ENCODE measurements at places on chromosomes 12 and 14.

- no peak for DNase-seq
These were observed 102.0 kb downstream of the PEBP1 start for GRCh38 chr12:118237908-118238307.

DNA sequence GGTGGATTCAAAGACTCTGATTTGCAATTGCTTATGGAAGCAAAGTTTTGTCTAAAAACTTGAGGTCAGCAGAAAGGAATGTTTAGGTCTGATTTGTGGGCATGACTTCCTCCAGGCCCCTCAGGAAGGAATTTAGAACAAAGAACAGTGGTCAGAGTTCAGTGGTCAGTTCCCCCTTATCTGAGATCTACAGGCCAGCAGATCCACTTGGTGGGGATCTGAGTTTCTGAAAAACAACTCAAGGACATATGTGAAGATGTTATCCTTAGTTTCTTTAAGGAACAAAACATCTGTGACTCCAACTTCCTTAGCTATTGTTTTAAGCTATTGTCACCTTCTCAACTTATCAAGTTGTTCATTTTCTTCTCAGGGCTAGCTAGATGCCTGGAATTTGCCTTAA lies 28.0 kb upstream of the NAA30 start:
- no peak for DNase-seq

DNA sequence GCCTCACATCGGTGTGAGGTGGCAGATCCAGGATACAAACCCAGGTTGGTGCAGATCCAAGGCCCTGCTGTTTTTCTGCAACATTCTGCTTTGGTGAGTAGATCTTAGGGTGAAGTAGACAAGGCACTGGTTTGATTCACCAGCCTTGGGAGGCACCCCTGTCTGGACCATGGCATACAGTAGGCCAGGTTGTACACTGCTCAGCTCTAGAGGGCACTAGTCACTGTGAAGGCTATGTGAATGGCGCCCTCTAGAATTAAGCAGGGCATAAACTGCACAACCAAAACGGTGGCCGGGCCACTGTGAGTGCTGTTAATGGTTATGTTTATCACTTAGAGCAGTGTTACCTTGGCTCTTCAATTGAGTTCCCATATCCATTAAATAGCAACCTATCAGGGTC lies 280.6 kb upstream of the PWP1 start:
- DNase-seq: peak; percentile 22

GRCh38 chr12:95774311-95775045 lies 16.1 kb downstream of the NTN4 start:
- DNase-seq: no peak

DNA sequence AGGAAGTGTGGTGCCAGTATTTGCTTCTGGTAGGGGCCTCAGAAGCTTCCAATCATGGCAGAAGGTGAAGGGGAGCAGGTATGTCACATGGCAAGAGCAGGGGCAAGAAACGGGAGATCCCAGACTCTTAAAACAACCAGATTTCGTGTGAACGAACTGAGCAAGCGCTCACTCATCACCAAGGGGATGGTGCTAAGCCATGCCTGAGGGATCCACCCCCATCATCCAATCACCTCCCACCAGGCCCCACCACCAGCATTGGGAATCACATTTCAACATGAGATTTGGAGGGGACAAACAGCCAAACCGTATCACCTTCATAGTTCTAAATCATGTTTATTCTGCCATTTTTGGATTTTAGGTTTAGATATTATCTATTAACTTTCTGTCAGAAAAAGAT lies 140.9 kb downstream of the TGFB3 start:
- DNase-seq: no peak

DNA sequence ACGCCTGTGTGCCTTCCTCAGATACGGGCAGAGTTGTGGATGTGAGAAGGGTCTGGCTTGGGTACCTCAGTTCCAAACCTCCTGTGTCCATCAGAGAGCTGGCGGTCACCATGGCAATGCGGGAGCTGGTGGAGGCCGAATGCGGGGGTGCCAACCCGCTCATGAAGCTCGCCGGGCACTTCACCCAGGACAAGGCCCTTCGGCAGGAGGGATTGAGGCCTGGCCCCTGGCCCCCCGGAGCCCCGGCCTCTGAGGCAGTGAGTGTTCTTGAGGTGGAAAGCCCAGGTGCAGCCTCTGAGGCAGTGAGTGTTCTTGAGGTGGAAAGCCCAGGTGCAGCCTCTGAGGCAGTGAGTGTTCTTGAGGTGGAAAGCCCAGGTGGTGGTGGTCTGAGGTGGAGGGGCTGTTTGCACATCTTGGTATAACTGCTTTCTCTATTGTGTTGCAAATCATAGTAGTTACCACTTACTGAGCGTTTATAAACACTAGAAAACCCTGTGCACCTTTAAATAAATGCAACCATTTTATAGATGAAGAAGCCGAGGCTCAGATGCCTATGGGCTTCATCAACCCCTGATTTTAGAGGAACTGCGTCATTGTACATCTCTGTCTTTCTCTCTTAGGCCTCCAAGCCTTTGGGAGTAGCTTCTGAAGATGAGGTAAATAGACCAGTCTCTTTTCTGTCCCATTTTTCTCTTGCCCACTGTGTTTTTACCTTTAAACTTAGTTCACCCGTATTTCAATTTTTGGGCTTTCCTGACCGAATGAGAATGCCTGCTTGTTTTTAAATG lies 976 bp downstream of the PEX5 start:
- DNase-seq: no peak

DNA sequence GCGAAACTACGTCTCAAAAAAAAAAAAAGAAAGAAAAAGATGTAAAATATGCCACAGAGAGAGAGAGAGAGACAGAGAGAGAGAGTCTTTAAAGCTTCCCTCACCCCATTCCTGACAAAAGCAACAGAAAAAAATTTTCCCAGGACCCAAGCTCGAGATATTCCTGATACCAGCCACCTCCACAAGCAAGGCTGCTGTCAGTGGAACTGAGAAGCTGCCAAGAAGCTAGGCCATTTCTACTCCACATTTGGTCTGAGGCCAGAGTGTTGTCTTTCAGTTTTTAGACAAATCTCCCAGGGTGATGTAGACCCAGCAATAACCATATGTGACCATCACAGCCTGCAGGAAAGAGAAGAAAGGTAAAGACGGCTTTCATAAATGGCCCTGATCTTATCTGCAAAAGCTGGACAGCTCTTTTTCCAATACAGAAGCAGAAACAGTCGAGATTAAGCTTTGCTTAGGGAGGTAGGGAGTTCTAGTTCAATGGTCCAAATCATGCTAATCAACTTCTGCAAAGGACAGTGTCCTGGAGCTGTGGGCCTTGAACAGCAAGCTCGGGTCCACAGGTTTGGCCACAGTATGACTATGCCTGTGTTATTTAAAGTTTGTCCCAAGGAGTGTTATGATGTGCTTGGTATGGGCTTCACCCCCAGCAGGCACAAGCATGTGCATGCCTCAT lies 130.3 kb upstream of the NUDT4 start:
- DNase-seq: no peak

DNA sequence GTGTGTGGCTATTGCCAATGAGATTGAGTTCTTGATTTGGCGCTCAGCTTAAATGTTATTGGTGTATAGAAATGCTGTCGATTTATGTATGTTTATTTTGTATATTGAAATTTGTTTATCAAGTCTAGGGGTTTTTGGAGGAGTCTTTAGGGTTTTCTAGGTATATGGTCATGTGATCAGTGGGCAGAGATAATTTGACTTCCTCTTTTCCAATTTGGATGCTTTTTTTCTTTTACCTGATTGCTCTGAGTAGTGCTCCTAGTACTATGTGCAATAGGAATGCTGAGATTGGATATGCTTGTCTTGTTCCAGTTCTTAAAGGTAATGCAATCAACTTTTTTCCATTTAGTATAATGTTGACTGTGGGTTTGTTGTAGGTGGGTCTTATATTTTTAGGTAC lies 99.8 kb upstream of the PMCH start:
- DNase-seq: no peak

- no peak for DNase-seq
These were observed 425.6 kb downstream of the NRXN3 start for GRCh38 chr14:78595797-78596196.

DNA sequence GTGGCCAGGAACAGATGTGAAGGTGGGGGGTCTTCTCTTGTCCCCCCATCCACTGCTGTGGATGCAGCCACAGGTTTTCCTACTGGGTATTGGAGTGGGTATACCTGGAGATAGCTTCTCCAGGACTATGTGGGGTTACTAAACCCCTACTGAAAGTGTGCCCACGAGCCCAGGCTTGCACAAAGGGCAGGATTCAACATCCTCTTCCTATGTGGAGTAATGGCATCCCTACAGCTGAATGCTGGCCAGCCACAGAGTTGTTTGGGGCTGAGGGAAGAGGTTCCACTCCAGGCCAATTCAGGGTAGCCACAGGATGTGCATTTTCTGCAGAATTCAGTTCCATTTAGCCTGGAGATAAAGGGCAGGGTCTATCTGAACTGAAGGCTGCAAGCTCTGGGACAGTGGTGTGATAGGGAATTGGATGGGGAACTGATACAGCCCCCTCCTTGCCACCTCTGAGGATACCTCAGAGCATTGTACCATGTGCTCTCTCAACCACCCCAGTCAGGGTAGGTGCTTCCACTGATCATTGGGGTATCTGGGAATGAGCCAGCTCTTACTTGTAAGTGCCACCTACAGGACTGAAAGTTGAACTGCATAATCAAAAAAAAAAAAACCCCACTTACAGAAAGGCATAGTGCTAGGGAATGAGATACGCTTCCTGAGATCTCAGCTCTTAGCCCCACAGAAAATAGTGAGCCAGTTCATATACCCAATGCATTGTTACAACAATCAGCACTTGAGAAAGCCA lies 187.1 kb downstream of the KITLG start:
- no peak for DNase-seq

- DNase-seq: no peak
These were observed 719.1 kb downstream of the C12orf50 start for GRCh38 chr12:87310126-87310525.

DNA sequence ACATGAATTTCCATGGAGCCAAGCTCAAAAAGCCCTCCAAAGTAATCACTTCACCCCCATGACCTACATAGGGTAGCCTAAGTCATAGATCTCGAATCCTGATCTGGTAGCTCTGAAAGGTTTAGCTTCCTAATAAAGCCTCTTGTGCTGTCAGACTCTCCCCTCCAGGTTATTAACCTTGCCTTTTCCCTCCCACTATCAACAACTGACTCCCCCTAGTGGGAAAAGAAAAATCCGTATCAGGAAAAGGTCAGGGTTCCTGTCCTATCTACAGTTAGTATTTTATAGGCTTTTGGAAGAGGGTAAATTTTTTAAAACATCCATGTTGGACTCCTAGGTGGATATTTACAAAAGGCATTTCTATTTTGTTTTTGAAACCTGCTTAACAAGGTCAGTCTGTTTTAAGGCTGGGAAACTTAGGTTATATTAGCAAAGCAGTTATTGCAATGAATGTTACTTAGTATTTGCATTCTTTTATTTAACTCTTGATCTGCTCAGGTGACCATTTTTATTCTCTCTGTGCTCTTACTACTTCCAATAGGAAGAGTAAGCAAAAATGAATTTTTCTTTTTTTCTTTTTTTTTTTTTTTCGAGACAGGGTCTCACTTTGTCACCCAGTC lies 8.0 kb downstream of the YY1 start:
- no peak for DNase-seq

DNA sequence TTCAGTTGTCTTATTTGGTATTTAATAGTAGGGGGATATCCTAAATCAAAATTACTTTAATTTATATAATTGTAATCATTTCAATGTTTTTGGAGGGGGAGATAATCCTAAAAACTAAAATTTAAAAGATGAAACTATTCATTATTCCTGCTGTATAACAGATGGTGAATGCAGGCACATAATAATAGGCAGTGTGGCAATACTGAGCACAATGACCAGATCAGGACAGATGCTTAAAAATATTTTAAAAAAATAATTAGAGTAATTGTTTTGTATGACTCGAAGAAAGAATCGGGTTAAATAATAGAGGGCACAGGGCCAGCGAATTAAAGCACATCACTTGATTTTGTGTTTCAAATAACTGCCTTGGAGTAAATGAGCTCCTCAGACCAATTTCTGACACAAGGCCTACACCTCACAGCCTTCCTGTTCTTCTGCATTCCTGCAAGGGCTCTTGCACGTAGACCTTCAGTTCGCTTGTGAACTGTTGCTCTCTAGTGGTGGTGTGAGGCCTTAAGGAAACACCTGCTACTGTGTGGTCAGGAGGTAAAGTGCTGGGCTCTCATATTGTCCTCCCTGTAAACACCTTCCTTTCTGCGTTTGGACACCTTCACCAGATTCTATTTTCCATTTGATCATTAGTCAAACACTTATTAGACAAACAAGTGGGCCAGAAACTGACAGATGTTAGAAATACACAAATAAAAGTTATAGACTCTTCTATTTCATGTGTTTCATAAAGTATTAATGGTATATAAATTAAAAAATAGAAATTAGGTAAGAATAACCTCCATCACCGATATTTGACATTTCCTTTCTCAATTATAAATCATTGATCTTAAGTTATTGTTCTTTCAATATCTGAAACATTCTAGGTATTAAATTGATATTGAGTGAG lies 29.3 kb upstream of the KLRF1 start:
- DNase-seq: peak; percentile 59

GRCh38 chr14:56463271-56463890 lies 116.2 kb upstream of the TMEM260 start:
- DNase-seq: no peak

- no peak for DNase-seq
These were observed 24.8 kb downstream of the TAOK3 start for GRCh38 chr12:118347916-118348315.

DNA sequence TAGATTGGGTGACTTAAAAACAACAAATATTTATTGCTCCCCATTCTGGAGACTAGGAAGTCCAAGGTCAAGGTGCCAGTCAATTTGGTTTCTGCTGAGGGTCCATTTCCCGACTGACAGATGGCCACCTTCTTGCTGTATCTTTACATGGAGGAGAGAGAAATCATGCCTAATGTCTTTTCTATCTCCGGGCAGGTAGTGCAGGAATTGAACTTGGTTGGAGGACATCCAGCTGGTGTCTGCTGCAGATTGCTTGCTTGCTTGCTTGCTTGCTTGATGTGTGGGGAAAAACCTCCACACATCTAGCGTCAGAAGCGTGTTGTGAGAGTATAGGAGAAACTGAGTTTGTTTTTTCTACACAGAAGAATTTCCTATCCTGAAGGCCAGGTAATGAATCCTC lies 561.4 kb downstream of the DIO2 start:
- DNase-seq: no peak

GRCh38 chr12:103782399-103782798 lies 58.6 kb downstream of the NT5DC3 start:
- no peak for DNase-seq

DNA sequence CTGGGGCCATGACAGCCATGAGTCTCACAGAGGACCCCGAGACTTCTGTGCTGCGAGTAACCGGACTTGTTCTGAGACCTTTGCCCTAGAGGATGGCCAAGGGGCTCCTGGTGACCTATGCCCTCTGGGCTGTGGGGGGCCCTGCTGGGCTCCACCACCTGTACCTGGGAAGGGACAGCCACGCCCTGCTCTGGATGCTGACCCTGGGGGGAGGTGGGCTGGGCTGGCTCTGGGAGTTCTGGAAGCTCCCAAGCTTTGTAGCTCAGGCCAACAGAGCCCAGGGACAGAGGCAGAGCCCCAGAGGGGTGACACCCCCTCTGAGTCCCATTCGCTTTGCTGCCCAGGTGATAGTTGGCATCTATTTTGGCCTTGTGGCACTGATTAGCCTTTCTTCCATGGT lies 2.1 kb downstream of the DNAJC22 start:
- no peak for DNase-seq

GRCh38 chr12:52151837-52152783 lies 39.7 kb downstream of the KRT80 start:
- DNase-seq: peak; percentile 61

GRCh38 chr12:56029166-56029519 lies 8.3 kb downstream of the IKZF4 start:
- DNase-seq: no peak

All from stimulated activated CD4-positive, alpha-beta T cell treated with anti-CD3 and anti-CD28 coated beads, TNF-alpha, amount 100 ng/mL, for 24 hours (primary cell).